CD4-positive, CD25-positive, alpha-beta regulatory T cell (primary cell): ENCODE measurements at places on chromosomes 7 and 10. TPM values are rescaled to one million over a fixed set of nuclear protein-coding genes. Genes with fewer than 3 reads are reported as not detected.

DNA sequence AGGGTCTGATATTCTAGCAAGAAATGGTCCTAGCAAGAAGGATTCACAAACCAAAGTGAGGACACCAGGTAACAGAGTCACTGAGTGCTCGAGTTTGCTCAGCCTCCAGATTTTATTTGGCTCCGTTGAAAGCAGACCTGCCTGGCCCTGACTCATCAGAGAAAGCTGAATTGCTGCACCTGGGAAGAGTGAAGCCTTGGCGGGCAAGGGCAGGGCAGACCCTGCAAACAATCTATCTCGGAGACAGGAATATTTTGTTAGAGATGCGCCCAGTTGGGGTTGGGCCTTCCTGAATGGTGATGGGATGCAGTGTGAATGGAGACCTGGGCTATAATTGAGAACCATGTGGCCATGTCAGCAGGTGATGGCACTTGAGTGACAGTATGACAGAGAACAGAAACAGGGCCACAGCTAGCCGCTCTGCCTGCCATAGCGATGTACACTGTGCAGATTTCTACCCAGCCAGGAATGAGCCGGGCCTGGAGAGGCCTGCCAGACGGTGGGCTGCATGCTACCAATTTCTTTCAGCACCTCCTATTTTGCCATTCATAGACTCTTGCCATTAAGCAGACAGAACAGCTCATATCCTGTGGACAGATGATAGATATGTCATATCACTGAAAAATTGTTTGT, 744.2 kb downstream of the LRMDA start:
- no peak for DNase-seq

DNA sequence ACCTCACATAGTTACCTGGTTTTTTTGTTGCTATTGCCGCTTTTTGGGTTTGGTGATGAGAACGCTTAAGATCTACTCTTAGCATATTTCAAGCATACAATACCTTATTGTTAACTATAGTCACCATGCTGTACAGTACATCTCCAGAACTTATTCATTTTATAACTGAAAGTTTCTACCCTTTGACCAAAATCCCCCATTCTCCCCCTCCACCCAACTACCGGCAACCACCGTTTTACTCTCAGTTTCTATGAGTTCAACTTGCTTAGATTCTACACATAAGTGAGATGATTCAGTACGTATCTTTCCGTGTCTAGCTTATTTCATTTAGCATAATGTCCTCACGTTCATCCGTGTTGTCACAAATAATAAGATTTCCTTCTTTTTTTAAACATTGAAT, 86.7 kb upstream of the IL6 start:
- DNase-seq, result peak; percentile 45

DNA sequence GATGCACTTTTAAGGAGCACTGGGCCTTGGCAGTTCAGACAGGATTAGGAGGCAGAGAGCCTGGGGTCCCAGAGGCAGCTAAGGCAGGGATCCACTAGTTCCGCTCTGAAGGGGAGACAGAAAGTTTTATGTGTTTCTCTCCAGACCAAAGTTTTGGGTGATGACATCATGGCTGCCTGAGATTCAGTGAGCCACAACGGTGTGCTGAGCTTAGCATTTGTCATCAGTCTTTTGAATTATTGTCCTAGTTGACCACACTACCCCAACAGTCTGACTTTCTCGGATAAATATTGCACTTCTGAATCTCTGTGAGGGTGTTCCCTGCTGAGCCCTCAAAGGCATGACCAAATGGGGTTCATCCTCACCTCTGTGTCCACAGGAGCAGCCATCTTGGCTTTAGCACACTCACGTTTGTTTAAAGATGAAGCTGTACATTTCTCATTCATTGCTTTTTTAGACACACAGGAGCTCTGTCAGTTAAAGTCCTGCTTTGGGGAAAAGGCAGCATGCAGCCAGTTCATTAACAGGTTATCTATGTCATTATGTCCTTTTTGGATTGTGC, 297.7 kb upstream of the LRGUK start:
- no peak for DNase-seq

DNA sequence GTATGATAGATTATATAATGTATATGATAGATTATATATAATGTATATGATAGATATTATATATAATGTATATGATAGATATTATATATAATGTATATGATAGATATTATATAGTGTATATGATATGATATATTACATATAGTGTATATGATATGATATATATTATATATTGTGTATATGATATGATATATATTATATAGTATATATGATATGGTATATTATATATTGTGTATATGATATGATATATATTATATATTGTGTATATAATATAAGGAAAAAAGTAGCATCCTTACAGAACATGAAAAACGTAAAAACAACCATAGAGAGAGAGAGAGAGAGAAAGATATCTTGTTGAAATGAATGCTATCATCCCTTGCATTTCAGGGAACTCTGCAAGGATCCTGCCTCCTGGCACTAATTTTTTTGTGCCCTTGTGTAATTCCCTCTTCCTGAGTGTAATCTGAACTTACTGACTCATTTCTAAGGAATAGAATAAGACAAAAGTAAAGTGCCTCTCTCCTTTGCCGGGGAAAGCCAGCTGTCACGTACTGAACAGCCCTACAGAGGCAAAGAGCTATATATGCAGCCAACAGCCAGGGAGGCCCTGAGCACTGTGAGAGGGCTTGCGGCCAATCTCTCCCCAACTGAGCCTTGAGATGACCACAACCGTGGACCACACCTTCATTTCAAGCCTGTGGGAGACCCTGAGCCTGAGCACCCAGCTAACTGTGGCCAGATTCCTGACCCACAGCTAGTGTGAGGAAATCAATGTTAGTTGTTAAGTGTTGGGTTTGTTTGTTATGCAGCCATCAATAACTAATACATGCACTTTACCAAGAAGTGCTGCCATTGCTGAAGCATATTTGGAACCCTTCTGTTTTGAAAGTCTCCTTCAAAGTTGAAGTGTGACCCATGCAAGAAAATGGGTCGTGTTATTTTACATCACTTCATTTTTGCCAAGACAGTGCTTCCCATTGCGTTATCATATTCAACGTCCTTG, 61.1 kb upstream of the EZH2 start:
- no peak for DNase-seq

- DNase-seq, result no peak
These were observed 183.2 kb upstream of the LYZL1 start for GRCh38 chr10:29105516-29106215.

DNA sequence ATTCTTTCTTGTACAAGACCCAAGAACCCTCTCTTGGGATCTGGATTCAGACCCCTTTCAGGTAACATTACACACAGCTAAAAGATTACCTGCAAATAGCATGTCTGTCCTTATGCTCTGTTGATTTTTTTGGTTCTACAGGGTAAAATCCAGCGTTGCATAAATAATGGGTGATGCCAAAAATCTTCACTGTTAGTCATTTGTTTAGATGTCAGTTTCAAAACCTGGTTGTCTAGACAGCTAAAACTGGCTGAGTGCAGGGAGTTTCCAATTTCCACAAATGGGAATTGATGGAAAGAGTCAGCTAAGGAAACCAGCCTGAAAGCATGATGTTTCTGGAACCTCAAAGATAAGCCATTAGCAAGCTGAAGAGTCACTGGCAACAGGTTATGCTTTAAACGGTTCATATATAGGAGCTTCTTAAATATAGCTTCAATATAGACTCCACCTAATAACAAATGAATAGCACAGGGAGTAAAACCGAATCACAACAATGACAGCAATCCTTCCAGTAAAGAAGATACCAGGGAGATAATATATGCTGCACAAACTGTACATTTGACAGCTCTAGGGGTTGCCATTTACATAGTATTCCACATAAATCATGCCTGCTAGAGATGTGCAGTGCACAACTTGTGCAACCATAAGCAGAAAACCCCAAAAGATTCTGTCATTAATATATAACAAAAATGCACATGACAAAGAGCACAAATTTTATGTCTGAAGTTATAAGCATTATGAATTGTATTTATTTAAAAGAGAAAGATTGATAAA, 20.4 kb downstream of the CCDC71L start:
- DNase-seq, result no peak

DNA sequence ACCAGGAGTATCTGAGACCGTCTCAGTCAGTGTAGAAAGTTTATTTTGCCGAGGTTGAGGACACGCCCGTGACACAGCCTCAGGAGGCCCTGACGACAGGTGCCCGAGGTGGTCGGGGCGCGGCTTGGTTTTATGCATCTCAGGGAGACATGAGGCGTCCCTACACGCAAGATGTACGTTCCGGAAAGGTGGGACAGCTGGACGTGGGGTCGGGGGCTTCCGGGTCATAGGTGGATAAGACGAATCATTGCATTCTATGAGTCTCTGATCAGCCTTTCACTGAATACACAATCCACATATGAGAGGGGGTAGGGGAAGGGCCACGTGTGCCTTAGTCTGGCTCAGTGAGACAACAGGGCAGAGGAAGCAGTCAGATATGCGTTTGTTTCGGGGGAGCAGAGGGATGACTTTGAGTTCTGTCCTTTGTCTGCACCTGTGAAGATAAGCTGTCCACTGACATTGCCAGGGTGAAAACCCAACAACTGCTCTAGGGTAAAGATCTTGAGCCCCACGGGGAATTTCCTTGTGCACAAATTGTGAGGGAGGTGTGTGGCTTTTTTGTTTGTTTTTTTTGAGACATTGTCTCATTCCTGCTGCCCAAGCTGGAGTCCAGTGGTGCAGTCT, 66.2 kb downstream of the DNAJB6 start:
- DNase-seq, result no peak

DNA sequence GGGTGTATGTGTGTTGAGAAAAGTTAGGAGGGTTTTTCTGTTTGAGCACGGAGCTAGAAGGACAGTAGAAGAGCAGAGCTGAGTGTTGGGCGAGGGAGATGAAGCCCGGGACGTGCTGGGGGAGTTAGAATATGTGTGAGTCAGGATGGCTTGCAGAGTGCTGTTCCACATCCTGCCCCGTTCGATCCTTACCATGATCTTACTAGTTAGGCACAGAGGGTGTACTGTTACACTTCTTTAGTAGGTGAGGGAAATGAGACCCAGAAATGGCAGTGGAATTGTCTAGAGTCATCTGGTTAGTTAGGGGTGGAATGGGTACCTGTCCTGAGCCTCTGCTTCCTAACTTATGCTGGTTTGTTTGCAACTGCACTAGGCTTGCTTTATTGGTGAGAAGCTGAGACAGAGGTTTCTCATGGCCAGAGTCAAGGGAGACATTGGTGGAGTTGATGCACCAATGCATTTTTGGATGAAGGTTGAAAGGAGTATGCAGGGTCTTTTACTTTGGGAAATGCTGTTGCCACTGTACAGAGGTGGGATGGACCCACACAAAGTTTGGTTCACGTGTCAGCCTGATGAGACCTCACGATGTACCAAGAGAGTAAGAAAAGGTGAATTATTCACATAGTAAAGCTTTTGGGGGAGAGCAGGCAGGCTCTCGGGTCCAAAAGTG, 42.4 kb downstream of the CCNY start:
- peak; percentile 27 for DNase-seq

DNA sequence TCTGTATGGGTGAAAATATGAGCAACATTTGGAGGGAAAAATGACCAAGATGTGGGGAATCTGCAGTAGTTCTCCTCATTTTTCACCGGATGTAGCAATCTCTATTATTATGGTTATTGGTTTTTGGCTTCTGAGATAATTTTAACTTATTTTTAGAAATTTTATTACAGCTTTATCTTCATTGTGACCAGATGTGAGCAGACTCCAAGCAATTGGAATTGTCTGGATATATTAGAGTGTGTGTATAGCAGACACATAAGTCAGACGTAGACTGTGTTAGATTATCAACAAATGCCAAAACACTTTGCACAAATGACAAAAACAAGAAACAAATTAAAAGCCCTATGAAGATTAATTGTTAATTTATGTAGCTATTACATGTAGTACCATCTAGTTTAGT, 249.1 kb downstream of the DNAJB9 start:
- no peak for DNase-seq

- DNase-seq, result no peak
These were observed 351.9 kb downstream of the DNAJB6 start for GRCh38 chr7:157688533-157689268.

DNA sequence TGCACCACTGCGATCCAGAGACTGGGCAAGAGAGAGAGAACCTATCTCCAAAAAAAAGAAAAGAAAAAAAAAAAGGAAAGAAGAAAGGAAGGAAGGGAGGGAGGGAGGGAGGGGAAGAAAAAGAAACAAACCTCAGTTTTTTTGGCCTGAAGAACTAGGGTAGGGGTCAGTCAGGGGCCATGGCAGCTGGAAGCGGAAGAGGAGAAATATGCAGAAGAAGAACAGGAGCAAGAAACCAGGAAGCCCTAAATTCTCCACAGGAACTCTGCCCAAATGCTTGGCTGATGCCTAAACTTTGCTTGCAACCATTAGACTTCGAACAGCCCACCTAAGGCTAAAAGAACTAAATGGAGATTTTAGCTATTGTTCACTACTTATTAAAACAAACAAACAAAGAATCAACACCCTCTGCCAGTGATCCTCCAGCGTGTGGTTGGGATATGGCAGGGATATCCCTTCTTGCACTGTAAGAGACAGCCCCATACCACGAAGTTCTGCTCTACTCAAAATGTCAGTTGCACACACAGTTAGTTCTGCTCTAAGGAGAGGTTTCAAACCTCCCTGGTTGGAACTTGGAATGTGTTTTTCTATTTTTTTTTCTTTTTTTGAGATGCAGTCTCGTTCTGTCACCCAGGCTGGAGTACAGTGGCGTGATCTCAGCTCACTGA, 139.5 kb downstream of the FAM107B start:
- no peak for DNase-seq

DNA sequence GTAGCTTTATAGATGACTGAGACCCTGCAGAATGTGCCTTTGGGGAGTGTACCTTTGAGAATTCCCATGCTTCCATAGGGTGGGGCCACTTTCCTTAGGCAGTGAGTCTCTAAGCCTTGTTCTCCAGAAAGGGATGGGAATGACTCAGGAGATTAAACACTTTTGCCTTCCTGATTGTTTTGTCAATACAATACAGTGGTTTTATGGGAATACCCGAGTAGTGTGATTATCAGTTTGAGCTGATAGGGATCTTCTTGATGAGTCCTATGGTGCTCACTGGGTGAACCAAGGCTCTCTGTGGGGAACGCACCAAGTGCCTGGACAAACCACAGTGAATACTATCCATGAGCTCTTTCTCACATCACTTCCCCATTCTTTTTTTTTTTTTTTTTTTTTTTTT, 6.3 kb downstream of the MYOF start:
- no peak for DNase-seq

GRCh38 chr7:117548035-117548434, 68.2 kb downstream of the CFTR start:
- DNase-seq, result no peak

AKR1C4 gene
- not detected for total RNA-seq

STYXL1 gene
- 16.8 TPM for total RNA-seq

HOXA11 gene
- not detected for total RNA-seq

CCM2 gene
- total RNA-seq, result 190 TPM

HTR5A gene
- total RNA-seq, result not detected

SLC26A3 gene
- total RNA-seq, result not detected

C1GALT1 gene
- 36.8 TPM for total RNA-seq
